Fibroblast of skin of left biceps (primary cell): ENCODE measurements at places on chromosomes 7 and 10.

DNA sequence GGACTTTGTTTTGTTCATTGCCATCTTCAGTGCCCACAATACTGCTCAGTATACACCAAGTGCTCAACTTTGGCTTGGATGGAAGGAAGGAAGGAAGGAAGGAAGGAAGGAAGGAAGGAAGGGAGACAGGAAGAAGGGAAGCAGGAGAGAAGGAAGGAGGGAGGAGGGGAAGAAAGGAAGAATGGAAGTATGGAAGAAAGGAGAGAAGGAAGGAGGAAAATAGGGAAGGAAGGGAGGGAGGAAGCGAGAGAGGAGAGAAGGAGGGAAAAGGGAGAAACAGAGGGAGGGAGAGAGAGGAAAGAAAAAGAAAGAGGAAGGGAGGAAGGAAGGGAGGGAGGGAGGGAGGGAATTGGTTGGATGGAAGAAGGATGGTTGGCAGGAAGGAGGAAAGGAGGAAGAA lies 49.6 kb upstream of the ADO start:
- DNase-seq = no peak

GRCh38 chr7:137828456-137828855 lies 18.3 kb downstream of the DGKI start:
- DNase-seq = no peak

DNA sequence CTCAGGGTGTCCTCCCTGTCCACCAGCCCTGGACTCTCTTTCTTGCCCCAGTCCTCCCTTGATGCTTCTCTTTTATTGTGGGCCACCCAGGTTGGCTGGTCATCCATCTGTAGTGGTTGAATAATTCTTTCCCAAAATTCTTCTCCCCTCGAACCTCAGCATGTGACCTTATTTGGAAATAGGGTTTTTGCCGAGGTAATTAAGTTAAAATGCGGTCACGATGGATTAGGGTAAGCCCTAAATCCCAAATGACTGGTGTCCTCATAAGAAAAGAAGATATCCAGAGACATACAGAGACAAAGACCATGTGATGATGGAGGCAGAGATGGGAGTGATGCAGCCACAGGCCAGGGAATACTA lies 74.3 kb downstream of the GFRA1 start:
- DNase-seq = no peak

- DNase-seq = no peak
These were observed 77.2 kb downstream of the CXCL12 start for GRCh38 chr10:44307691-44308090.

- no peak for DNase-seq
These were observed 21.5 kb downstream of the SFMBT2 start for GRCh38 chr10:7389346-7389745.
